ENCODE measurements at places on chromosomes 6 and 20.

DNA sequence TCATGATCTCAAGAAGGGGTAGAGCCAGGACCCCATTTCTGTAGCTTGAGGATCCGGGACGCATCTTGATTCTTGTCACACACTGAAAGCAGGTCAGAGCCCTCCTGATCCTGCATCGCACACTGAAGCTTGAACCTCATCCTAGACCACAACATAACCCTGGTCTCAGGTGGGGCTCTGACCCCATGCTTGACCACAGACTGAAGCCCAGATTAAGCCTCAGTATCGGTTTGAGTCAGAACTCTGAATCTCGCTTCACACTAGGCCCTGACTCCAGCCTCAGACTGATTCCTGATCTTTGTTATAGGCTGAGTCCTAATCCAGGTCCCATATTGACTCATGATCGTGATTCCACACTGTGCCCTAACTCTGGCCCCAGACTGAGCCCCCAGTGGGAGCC, 8.5 kb upstream of the RSPO4 start:
- DNase-seq, result no peak

DNA sequence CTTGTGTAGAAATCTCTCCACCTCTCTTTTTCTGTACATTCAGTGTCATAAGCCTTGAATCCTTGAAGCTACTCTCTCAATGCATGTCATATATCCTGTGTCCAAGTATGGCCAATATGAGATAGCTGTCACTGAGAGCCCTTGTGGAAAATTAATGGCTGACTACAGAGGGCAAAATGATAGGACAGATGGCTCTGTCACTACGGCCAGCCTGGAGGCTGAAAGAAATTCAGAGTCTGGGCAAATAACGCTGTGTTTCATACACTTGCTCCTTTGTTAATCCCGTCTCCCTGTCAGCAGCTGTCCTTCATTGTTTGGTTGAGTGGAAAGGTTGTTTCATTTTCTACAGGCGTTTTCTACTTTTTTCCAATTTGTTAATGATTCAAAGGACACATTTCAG, 70.4 kb upstream of the VGLL2 start:
- DNase-seq, result no peak

DNA sequence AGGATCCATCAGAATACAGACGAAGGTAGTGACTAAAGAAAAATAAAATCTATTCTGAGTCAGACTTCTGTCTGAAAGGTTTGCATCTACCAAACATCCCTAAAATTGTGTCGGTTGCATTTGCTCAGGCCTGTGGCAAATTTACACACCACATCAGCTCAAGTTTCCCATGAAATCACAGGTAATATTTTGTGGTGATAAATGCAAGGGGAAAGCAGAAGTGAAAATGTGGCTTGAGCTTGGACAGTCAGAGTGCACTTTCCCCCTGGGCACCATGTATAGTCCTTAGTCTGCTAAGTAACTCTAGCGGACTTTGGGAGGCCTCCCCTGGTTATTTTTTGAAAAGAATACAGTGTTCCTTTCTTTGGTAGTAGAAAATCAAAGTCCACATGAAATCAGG, 159.1 kb downstream of the PKHD1 start:
- DNase-seq, result no peak

- DNase-seq, result no peak
These were observed 14.2 kb upstream of the EPHA7 start for GRCh38 chr6:93433592-93433991.

DNA sequence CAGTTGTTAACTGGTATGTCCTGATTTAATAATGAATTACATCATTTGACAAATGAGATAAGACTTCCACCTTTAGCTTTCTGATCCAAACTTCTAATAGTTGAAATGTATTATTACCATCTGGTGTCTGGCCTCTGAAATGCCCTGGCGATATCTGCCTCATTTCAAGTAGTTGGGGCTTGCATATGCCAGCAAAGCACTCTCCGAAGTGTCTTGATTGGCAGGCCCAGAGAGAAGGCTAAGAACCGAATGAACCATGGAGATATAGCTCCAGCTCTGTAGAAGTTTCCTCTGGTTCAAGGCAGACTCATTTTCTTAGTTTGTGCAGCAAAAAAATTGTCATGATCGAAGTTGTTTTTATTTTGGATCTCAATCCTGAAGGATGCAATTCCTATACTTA, 13.4 kb upstream of the HIVEP2 start:
- no peak for DNase-seq

- DNase-seq, result no peak
These were observed 2.1 kb upstream of the UBE2C start for GRCh38 chr20:45810191-45810970.

Data from fibroblast of skin of abdomen (primary cell).